ENCODE measurements at places on chromosomes 4 and X. TPM values are rescaled to one million over a fixed set of nuclear protein-coding genes. Genes with fewer than 3 reads are reported as not detected.
A peak's percentile ranks its signal among the peaks of the same experiment; 100 is the strongest.

The MAGEA2B gene
- total RNA-seq, result not detected

GRCh38 chrX:8927701-8928100 lies 106.2 kb downstream of the FAM9B start:
- DNase-seq, result no peak
- no peak overlapping the region for H3K4me3 ChIP-seq
- no peaks in the 10 kb centered on the region for H3K36me3 ChIP-seq
- H3K27ac ChIP-seq, result no peak overlapping the region
- H3K27me3 ChIP-seq, result no peaks in the 10 kb centered on the region

GRCh38 chr4:158796370-158797140 lies 27.7 kb downstream of the FNIP2 start:
- H3K36me3 ChIP-seq, result no peaks in the 10 kb centered on the region
- H3K4me3 ChIP-seq, result no peak overlapping the region
- H3K4me1 ChIP-seq, result peaks cover 16% of the 10 kb centered on the region
- H3K27me3 ChIP-seq, result no peaks in the 10 kb centered on the region

DNA sequence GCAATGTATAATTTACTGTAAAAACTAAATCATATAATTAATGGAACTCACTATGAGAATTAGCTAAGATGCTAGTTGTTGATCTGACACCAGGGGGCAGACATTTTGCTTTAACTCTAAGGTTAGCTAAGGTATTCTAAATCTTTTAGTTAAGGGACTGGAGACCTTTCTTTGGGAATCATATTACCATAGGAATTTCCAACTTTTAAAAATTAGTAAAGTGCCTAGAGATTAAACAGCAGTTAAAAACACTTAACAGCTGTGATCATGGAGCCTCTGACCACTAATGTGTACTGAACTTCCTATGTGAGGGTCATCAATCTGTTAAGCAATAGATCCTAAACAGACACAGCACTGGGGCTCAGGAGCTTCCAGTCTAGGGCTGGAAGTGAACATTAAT lies 226.6 kb downstream of the NSUN7 start:
- H3K27me3 ChIP-seq, result no peaks in the 10 kb centered on the region
- H3K36me3 ChIP-seq, result no peaks in the 10 kb centered on the region
- DNase-seq, result peak; percentile 72

DNA sequence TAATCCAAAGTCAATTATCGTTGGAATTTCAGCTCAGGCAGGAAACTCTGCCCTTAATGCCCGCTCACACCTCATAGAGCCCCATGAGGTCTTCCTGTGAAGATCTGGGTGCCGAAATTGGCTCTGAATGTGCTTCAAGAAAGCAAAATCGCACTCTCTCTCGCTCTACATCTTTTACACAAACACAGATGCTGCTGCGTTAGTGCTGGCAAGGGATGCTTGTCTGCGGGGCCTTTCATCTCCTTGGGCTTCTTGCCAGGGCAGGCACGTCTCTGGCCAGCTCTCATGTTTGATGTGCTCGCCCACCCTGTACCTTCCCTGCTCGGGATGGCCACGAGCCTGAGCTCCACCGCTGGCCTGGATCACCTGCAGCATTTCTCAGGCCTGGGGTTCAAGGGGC lies 66.5 kb downstream of the CLCN4 start:
- H3K36me3 ChIP-seq, result no peaks in the 10 kb centered on the region
- no peak overlapping the region for H3K27ac ChIP-seq
- no peaks in the 10 kb centered on the region for H3K27me3 ChIP-seq
- H3K4me1 ChIP-seq, result no peaks in the 10 kb centered on the region
- DNase-seq, result no peak

All from hepatocyte (in vitro differentiated cells).